RWPE1 (cell line): ENCODE measurements at places on chromosomes 1 and 21.
A peak's percentile ranks its signal among the peaks of the same experiment; 100 is the strongest.

DNA sequence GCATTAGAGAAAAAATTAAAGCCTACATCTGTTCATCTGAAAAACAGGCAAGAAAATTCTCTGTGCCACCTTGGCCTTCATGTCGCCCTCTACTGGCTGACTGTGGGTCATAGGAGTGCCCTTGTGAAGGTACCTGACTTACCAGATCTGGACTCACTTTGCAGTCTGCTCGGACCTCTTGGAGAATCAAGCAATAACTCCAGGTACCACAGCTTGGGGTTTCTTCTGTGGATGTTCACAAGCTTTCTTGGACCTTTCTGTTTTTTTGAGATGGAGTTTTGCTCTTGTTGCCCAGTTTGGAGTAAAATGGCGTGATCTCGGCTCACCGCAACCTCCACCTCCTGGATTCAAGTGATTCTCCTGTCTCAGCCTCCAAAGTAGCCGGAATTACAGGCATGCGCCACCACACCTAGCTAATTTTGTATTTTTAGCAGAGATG lies 2.4 kb upstream of the PRAMEF18 start:
- DNase-seq: no peak

GRCh38 chr1:185956881-185957280 lies 222.7 kb downstream of the HMCN1 start:
- no peak for DNase-seq

DNA sequence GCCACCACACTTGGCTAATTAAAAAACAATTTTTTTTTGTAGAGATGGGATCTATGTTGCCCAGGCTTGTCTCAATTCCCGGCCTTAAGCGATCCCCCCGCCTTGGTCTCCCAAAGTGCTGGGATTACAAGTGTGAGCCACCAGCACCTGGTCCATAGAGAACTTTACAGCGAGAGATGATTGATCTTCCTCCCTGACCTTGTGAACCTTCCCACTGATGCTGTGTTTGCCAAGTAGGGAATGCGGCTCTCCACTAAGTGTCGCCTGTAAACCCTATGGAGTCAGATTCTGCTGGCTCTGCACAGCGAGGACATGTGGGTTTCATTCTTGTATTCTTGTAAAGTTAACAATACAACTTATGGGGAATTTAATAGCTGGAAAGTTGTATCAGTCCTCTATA lies 81.3 kb upstream of the LYST start:
- DNase-seq: no peak

GRCh38 chr1:46757247-46757955 lies 38.5 kb upstream of the EFCAB14 start:
- peak; percentile 61 for DNase-seq

DNA sequence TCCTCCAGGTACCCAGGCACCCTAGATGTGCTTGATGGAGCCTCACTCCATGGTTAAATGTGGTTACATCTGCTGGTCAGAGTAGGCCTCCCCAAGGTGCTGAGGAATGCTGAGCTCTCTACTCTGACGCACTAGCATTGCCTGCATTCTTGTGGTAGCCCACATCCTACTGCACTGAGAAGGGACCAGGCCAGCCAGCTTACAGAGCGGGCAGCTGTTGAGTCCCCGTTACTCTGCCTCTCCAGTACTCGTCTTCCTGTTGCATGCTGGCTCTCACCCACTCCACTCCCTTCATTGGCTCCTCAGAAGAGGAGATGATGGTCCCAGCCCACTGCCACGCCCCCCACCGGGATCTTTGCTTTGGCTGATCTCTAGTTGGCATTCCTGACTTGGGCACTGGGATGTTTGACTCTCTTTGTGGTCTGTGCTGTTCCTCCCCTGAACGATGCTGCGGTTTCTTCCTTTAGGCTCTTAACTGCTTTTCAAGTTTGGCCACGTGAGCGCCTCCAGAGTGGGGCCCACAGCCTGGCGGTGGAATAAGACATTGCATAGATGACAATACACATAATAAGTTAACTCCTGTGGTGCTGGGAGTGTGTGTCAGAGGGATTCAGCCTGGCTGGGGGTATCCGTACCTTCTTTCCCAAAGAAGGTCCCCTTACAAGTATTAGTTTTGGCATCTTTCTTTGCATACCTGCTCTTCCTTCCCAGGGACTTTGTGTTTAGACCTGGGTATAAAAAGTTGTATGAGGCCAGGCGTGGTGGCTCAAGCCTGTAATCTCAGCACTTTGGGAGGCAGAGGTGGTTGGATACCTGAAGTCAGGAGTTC lies 18.6 kb downstream of the AZIN2 start:
- DNase-seq: peak; percentile 94

GRCh38 chr1:83500531-83500930 lies 498.4 kb downstream of the TTLL7 start:
- no peak for DNase-seq

- no peak for DNase-seq
Observed at GRCh38 chr21:34018910-34019309, 54.5 kb upstream of the MRPS6 start.

- DNase-seq: no peak
Observed at GRCh38 chr1:186980400-186980799, 151.7 kb downstream of the PLA2G4A start.

GRCh38 chr1:237779356-237779755 lies 111.4 kb downstream of the ZP4 start:
- no peak for DNase-seq

- DNase-seq: no peak
Observed at GRCh38 chr1:50458507-50458906, 35.3 kb upstream of the DMRTA2 start.

DNA sequence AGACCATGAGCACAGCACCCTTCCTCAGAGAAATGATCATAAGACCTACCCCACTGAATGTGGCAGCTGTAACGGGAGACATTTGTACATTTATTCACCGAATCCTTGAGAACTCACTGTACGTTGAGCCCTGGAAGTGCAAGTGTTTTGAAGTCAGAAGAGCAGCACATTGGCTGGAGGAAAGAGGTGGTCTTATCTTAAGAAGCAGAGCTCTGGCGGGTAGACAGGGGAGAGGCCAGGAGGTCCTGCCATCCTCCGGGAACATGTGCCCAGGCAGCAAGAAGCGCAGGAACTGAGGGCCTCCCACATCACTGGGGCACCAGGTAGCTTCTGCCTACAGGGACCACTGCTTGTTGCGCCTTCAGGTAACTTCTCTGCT lies 169.2 kb upstream of the IRF2BP2 start:
- DNase-seq: no peak

- no peak for DNase-seq
Observed at GRCh38 chr1:221670081-221670480, 71.8 kb downstream of the DUSP10 start.

DNA sequence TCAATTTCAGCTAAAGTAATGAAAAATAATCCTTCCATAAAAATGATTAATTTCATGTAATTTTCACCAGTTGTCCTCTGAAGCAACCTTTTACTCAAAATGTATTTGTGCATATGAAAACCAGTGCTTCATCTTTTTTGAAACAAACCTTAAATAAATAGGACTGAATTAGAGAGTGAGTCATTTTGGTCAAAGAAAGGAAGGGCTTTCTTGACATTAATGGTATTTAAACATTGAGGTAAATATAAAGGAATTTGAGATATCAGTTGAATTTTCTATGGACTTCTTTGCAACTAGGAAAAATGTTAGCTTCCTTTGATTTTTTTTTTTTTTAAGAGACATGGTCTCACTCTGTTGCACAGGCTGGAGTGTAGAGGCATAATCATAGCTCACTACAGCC lies 38.7 kb downstream of the SNX7 start:
- no peak for DNase-seq

GRCh38 chr1:220751111-220751510 lies 3.0 kb downstream of the MTARC2 start:
- DNase-seq: no peak

- no peak for DNase-seq
Observed at GRCh38 chr1:31570228-31570627, 6.1 kb upstream of the TINAGL1 start.

DNA sequence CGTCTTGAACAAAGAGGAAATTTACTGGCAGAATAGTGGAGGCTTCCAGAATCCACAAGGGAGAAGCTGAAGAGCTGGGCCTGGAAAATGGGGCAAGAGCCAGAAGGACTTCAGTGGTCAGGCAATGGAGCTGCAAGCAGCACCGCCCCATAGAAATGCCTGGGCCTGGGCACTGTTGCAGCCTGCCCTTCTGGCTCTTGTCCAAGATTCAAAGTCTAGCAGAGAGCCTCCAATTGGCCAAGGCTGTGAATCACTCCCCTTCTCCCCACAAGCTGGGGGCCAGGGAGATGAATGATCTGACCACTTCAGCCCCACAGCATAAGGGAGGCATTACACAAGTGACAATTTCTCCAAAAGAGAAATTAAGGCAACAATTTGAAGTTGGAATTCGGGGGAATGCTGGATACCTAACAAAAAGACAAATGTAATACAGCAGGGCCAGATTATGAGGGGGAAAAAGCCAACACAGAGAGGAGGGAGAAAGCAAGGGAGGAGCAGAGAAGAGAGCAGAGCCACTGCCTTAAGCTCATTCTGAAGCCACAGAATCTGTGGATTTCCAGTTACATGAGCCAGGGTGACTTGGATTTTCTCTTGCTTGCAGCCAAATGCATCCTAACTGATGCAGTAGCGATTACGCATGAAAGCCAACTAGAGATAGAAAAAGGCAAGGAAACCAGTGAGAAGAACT lies 80.3 kb downstream of the LRIG2 start:
- DNase-seq: peak; percentile 52

DNA sequence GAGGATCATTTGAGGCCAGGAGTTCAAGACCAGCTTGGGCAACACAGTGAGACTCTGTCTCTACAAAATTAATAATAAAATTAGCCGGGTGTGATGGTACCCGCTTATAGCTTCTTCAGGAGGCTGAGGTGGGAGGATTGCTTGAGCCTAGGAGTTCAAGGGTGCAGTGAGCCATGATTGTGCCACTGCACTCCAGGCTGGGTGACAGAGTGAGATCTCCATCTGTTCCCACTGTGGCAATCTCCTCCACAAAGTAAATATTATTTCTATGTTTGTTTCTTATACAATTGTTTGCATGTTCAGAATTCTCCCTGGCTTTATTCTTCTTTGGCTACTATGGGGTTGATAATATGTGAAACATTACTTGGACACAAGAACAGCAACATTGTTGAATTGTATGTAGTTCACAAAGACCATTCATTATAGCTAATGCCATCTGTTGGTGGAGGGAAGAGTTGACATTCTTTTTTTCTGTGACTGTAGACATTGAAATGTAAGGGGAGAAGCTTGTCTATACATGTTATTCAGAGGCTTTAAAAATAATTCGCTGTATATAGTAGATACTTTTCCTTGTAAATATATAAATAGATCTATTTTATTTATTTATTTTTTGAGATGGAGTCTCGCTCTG lies 47.8 kb upstream of the SRSF10 start:
- peak; percentile 38 for DNase-seq

GRCh38 chr1:56625819-56626440 lies 19.2 kb upstream of the PRKAA2 start:
- DNase-seq: no peak

DNA sequence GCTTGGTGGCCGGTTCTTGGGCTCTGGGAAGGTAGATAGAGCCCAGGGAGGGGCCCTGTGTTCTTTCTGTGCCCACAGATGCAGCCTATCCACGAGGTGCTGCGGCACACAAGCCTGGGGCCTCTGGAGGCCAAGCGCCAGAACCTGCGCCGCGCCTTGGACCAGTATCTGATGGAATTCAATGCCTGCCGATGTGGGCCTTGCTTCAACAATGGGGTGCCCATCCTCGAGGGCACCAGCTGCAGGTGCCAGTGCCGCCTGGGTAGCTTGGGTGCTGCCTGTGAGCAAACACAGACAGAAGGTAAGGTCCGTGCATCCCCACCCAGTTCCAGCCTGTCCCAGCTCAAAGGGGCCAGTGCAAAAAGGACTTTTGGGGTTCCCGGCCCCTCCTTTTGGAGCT lies 53.5 kb downstream of the C8B start:
- DNase-seq: no peak

DNA sequence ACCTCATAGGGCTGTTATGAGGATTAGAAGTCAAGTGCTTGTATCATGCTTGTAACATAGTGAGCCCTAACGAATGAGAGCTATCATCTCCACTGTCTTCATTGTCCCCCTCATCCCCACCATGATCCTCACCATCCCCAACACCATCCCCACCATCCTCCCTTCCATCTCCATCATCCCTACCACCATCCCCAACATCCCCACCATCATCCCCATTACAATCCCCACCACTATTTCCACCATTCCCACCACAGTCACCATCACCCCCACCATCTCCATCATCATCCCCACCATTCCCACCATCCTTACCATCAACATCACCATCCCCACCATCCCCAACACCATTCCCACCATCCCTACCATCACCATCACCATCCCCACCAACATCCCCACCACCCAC lies 39.1 kb upstream of the PADI1 start:
- DNase-seq: no peak

GRCh38 chr1:206978259-206978658 lies 8.0 kb upstream of the FCAMR start:
- DNase-seq: no peak

DNA sequence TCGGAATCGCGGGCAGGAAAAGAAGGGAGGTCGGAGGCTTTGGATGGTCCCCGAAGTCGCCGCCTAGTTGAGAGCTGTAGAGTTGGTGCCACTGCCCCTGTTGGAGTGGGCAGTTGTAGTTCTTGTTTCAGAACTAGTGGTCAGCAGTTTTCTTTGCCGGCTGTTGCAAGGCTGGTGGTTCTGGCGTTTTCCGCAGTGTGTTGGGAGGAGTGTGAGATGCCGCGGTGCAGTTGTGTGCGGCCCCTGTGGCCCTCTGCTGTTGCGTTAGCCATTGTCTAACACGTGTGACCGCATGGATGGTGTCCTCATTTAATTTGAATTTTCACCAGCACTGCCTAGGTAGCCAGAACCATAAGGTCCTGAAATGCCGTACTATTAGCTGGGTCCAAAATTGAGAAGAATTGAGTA lies 1.4 kb downstream of the ARF1 start:
- no peak for DNase-seq

- DNase-seq: peak; percentile 28
Observed at GRCh38 chr1:244833734-244834542, 1.5 kb upstream of the COX20 start.

DNA sequence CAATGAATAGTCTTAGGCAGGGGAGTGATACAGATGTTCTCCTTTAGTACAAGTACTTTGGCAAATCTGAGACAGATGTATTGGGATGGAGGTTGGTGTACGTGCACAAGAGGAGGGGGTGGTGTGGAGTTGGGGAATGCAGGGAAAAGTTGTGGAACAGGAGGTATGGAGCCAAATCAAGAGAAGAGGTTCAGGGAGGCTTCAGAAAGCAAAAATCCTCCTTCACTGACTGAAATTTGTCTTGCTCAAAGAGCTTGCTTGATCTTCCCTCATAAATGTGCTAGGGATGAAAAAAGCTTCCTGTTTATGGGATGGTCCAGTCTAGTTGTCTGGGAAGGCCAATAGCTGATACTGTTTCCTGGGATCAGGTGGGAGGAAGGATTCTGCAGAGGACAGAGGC lies 5.8 kb downstream of the RNF19B start:
- DNase-seq: no peak

- no peak for DNase-seq
Observed at GRCh38 chr1:203506858-203507626, 13.1 kb downstream of the OPTC start.

GRCh38 chr21:31316488-31317169 lies 27.4 kb downstream of the TIAM1 start:
- peak; percentile 41 for DNase-seq

GRCh38 chr1:172761581-172762486 lies 102.9 kb downstream of the FASLG start:
- peak; percentile 69 for DNase-seq

- peak; percentile 45 for DNase-seq
Observed at GRCh38 chr1:84298328-84298683, 3.2 kb upstream of the SAMD13 start.
